ENCODE measurements at places on chromosomes 5 and 9.

- DNase-seq: peak; percentile 23
These were observed 69.0 kb upstream of the GRAMD2B start for GRCh38 chr5:126354012-126354857.

DNA sequence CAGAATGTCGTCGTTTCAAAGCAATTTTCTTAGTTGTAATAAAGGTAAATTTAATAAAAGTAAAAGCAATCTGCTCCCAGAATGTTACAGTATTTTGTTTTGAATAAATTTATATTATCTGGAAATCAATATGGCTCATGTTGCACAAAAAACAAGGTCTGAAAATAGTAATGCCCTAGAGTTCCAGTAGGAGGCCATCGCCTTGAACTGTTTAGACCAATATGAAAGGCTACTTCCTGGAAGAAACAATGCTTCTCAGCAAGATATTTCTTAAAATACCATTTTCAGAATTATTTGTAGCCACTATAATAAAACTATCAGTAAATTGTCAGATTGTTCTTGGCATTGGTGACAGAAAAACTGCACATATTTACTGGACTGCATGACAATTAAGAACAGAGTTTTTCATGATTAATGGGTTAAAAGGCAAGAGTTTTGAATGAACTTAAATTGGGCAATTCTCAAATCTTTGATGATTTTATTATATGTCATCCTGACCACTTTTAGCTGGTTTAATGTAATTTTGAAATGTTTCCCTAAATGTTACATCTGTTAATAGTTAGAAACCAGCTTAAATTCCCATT, 153.2 kb downstream of the COMMD10 start:
- no peak for DNase-seq

GRCh38 chr9:79301551-79302391, 270.0 kb upstream of the TLE4 start:
- no peak for DNase-seq

DNA sequence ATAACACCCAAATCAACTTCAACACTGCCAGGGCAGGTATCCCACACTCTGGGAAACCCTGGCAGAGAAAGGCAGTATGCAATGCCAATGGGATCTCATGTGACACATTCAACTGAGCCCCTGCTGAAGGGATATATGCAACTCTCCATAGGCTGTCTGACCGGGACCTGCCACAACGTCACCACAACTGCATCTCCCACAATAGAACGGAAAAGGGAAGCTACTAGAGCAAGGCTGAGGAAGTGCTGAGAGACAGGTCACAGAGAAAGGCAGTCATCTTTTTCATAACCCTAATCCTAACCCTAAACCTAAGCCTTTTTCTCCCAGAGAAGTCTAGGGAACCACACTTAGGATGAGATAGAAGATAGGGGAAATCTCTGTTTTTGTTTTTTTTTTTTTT, 345.9 kb upstream of the CD180 start:
- DNase-seq: no peak

- no peak for DNase-seq
These were observed 203.3 kb downstream of the KCNN2 start for GRCh38 chr5:114565139-114565538.

DNA sequence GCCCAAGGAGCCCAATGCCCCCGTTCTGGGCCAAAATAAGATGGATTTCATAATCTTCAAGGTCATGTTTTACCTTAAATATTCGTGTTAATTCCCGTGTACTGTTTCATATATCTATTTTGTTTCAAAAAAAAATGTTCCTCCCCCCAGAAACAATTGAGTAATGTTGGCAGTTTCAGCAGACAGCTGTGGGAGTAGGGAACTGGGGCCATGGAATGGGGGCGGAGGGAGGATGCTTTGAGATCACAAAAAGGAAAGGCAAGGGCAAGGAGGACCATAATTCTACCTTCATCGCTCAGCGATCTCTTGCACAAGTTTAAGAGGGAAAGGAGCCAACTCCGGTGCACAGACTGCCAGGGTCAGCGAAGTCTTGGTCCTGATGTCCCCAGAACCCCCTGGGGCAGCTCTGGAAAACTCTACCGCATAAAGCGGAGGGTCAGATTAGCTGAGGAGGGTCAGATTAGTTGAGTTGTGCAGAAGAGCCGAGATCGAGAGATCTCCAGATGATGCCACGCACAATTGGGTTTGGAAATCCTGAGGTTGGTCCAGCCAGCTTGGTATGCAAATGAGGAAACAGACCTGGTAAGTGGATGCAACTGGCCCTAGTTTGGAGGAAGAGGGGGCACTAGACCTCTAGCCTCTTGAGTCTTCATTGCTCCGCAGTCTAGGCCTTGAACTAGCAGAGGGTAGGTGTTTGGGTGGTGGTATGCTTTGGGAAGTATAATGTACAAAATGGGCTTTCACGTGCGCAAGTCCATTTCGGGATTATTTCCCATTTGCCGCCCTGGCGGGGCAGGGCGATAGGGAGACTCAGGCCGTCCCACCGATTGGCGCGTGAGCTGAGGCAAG, 24.0 kb downstream of the CDKN2A start:
- DNase-seq: no peak

GRCh38 chr5:69011910-69012309, 81.9 kb upstream of the SLC30A5 start:
- DNase-seq: no peak

DNA sequence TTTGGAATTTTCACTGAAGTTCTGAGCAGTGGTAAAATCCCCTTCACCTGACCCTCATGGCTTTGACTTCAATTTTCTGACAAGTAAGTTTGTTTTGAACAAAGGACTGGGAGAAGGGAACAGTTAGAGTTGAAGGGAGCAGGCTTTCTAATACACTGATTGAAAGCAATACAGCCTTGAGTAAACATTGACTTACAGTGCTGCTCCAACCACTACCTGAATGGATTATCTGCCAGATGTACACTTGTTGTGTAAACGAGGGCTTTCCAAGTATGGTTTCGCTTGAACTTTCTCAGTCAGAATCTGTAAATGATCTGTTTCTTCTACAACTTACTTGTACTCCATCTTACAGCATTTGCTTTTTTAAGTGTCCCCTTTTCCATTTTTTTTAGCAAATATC, 1414.9 kb upstream of the NUDT12 start:
- no peak for DNase-seq

- DNase-seq: no peak
These were observed 1018.4 kb downstream of the TAF11L14 start for GRCh38 chr5:18652404-18653215.

DNA sequence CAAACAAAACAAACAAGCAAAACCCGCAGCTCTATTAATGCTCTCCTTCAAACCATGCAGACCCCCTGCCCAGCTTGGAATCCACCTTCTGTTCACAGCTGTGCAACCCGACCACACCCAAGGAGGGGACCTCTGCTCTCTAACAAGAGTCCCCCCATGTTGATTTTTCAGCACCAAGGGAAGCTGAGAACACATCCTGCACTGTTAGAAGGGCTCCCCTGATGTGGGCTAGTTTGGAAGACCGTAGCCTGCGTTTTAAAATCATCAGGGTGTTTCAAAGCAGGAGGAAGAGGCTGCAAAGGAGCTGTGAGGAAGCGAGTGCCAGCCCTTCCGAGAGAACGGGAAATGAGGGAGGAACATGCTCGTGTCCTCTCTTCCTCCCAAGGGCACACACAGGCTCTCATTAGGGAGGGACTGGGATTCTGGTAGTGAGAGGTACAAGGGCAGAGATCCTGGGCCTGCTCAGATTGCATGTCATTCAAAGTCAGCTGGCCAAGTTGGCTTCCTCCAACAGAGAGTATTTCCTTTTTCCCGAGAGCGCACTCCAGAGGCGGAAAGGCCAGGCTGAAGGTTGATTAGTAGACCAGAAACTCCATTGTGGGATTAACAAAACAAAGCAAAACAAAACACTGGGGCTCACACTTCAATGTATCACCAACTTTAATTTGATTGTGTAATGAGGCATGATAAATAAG, 185.9 kb downstream of the SEMA6A start:
- no peak for DNase-seq

GRCh38 chr9:3401221-3401954, 124.4 kb downstream of the RFX3 start:
- no peak for DNase-seq

- DNase-seq: no peak
These were observed 238.5 kb downstream of the KDM4C start for GRCh38 chr9:6996061-6996854.

DNA sequence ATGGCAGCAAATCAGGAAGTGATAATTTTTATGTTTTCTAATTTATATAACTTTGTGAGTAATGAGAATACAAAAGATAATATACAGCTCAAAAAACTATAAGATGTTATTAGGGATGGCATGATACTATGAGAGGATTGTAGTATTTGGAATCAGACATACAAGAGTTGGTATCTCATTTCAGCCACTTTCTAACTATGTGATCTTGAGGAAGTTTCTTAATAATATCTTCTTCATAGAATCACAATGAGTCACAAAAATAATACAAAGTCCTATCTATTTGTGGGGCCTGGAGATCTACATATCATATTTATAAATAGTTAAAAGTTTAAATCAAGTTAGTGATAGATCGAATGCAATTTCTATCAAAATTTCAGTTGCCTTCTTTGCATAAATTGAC, 23.7 kb upstream of the TMED7 start:
- no peak for DNase-seq

- no peak for DNase-seq
These were observed 488 bp downstream of the COL15A1 start for GRCh38 chr9:98944057-98944733.

- DNase-seq: no peak
These were observed 63.5 kb downstream of the ENC1 start for GRCh38 chr5:74576941-74577456.

GRCh38 chr5:59864718-59865117, 28.8 kb downstream of the PDE4D start:
- no peak for DNase-seq

DNA sequence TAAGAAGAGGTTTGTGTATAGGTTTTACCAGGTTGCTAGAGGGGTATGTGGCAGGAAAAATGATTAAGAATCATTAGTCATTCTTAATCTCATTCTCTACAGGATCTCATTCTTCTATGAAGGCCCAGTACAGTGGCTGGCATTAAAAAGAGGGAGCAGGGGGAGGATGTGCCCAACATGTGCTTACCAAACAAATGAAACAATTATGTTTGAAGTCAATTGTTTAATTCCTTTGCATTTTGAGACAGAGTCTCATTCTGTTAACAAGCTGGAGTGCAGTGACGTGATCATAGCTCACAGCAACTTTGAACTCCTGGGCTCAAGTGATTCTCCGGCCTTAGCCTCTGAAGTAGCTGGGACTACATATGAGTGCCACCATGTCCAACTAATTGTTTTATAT, 23.0 kb downstream of the FNIP1 start:
- no peak for DNase-seq

GRCh38 chr5:122179701-122180100, 50.4 kb downstream of the ZNF474 start:
- DNase-seq: no peak

DNA sequence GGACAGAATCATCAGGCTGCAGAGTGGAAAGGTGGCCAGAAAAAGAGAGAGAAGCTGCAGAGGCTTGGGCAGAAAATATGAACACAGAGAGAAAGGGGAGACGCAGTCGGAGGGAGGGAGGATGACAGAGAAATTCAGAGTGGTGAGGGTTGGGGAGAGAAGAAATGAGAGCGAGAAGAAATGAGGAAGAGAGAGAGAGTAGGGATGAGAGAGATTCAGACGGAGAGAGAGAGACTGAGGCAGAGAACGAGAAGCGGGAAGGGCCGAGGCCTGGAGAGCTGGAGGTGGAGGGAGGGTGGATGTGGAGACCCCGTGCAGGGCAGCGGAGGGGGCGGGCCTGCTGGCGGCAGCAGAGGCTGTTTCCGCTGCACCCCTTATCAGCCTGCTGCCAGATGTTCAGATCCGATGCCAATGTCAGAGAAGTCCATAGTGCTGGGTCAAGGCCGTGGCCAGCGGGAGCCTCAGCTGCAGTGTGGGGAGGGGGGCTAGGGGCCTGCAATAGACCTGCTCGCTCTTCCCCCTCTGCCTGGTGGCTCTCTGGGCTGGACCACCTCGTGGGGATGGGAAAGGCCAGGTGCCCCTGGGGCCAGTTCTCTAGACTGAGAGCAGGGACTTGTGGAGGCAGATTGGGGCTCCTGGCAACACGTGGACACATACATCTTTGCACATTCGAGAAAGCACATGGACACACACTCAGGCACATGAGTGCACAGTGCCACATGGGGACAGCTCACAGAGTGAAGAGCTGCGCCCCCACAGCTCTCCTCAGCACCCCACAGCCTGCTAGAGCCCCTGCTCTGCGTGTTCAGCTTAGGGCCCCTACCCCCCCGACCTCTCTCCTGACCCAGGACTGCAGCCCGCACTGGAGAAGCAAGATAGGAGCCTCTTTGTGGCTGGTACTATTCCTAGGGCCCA, 4.9 kb upstream of the NR5A1 start:
- no peak for DNase-seq
